ENCODE measurements at places on chromosomes 7 and 10.

DNA sequence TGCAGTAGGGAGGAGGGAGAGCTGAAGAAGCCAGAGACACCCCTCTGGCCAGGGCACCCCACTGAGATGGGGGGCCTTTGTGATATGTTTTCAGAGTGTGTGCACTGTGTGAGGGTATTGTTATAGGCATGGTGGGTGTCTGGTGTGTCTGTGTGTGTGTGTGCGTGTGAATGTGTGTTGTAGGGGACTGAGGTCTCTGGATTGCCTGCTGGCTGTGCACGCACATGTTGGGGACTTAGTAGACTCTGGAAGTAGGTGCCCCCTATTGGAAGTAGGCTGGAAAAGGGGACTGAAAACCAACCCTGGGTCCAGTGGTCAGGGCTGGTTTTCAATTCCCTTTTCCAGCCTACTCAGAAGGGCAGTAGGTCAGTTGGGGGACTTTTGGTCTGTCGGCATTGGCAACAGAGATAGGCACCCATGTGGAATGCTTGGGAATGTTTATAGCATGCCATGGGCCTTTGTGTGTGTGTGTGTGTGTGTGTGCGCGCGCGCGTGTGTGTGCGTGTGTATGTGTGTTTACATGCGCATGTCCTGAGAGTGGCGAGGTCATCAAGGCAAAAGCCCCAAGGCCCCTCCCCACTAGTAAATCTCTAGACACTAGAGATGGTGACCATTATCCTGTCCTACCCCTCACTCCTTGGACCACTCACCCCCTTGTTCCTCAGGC lies 78.8 kb downstream of the HIF1AN start:
- ATAC-seq = no peak

- ATAC-seq = no peak
Measured at GRCh38 chr7:69457595-69458504, 140.4 kb upstream of the AUTS2 start.

DNA sequence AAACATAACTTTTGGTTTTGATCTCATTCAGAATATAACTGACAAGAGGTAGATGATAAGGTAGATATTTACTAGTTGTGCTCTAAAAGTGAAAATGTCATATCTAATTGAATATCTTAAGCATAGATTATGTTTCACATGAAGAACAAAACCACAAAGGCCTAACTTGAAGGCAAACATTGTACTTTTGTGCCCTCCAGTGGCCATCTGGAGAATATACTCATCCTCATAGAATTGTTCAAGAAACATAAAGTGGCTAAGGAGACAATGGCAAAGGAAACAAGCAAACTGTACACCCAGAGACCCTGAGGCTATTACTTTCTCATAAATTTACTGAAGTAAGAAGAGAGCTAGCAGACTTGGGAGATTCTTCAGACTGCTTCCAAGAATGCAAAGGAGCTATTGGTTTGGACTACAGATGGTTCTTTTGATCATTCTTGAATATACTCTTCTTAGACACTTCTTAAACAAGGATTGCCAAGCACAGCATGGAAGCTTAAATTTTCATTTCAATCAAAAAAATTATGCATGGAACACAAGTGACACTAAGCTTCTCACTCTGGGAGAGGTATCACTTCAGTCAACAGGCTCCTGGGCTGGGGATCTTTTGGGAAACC lies 98.2 kb upstream of the DKK1 start:
- peak; percentile 89 for ATAC-seq

GRCh38 chr7:37419496-37419895 lies 29.2 kb downstream of the ELMO1 start:
- ATAC-seq = no peak

DNA sequence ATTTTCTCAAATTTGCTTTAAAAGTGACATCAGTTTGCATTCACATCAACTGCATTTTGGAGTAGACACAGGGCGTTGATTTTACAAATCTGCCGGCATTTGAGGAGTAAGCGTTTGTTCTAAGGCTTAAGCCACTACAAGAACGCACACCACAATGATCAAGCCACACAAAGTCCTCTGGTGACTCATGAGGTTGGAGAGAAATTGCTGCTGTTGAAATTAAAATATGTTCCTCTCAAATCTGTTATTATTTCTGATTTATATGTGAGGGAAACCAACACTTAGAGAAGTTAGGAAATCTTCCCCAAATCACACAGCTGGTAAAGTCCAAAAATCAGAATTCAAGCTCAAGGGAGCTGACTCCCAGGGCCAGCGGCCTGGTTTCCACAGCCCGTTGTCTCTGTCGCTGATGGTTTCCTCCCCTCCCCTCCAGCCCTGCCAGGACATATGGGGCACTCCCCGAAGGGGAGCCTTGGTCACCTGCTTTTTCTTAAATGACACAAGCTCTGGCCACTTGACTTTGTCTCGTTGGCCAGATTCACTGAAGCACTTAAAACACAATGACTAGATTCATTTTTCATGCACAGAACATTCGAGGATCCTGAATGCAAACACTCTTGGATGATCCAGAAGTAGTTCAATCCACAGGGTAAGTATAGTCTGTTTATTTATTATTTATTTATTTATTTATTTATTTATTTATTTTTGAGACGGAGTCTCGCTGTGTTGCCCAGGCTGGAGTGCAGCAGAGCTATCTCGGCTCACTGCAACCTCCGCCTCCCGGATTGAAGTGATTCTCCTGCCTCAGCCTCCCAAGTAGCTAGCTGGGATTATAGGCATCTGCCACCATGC lies 29.2 kb upstream of the KLF6 start:
- no peak for ATAC-seq

GRCh38 chr10:100977436-100977835 lies 8.1 kb downstream of the SEMA4G start:
- ATAC-seq = no peak

DNA sequence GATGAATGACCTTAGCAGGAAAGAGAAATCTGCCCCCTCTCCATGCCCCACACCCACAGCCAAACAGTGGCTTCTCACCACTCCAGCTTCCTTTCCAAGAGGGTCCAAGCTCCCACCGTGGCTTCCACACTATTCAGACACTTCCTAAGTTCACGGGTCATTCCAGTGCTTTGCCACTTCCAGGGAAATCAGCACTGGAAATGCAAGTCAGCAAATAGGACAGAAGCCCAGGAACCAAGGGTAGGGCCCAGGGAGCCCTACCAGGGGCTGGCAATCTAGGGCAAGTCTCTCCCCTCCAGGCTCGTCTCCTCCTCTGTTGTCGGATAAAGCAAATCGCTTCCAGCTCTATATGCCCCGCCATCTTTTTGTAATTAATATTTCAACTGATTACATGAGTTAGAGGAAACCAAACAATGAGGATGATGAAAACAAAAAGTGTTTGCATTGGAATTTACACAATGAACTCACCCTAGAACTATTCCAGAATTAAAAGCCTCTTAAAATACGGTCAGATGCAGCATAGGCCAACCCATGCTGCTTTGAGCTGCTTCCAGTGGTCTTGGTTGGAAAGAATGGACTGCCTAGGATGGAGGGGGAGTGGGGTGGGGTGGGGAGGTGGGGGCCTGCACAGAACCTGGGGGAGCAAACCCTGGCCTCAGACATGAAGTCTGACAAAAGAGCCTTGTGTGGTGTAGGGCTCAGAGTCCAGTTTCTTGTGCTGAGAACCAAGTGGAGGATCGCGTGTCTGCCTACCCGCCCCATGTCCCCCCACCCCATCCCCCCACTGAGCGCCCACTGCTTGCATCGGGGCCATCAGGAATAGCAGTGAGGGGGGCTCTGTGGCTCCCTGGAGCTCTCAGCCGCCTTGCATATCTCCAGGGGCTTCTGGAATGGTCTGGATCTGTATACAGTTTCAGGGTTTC lies 74.6 kb upstream of the CPXM2 start:
- ATAC-seq = no peak

DNA sequence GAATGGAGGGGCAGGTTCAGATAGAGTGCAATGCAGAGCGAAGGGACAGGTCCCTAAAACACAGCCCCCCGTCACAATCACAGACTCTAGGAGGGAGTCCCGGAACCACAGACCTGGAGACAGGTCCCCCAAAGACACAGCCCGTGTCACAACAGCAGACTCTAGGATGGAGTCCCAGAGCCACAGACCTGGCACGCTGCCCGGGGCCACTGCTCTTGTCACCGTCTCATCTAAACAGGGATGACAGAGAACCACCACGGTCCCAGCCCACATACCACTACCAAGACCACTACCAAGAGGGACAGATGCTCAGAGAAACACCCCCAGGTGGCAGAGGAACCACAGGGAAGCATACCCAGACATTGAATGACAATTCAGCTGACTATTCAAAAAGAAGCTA lies 183.9 kb downstream of the TCERG1L start:
- no peak for ATAC-seq

GRCh38 chr7:12979181-12979580 lies 291.7 kb downstream of the ARL4A start:
- ATAC-seq = no peak

GRCh38 chr7:19116121-19117090 lies 1.0 kb downstream of the TWIST1 start:
- no peak for ATAC-seq

- peak; percentile 96 for ATAC-seq
Measured at GRCh38 chr10:107814865-107815487, 650.5 kb upstream of the SORCS1 start.

DNA sequence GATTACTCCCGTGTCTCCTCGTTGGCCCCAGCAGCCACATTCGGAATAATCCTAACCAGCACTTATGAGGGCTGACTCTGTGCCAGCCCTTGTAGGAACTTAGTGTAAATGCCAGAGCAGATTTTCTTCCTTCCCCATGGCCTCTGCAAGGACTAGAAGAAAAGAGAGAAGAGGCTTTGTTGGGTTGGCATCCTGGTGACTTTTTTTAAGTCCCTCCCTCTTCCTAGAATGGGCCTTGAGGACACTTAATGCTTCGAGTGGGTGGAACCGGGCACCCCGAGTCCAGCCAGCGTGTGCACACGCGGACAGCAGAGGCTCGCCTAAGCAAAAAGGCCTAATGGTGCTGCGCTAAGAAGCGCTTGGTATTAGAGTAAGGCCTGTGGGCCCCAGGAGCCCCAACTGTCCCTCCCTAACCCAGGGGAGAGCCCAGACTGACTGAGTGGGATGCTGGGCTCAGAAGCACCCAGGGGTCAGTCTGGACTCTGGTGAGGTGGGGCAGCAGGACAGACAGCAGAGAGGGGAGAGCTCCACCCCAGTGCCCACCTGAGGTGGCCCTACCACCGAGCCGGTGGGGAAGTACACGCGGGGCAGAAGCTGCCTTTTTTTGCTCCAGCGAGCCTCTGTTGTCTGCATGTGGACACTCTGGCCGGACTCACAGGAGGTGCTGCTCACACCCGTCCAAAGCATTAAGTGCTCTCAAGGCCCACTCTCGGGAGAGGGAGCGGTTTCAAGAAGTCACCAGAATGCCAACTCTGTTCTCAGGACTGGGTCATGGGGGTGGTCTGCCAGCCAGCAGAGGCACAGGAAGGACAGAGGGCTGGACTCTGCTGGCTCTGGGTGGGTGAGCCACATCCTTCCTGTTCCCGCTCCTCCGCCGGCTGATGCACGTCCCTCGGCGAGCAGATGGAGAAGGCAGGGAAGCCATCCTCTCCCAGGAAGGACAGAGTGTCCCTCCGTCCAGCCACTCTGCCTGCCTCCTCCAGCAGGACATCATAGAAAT lies 12.5 kb downstream of the ITPRIP start:
- no peak for ATAC-seq

GRCh38 chr10:98388101-98388655 lies 26.8 kb downstream of the PYROXD2 start:
- no peak for ATAC-seq

DNA sequence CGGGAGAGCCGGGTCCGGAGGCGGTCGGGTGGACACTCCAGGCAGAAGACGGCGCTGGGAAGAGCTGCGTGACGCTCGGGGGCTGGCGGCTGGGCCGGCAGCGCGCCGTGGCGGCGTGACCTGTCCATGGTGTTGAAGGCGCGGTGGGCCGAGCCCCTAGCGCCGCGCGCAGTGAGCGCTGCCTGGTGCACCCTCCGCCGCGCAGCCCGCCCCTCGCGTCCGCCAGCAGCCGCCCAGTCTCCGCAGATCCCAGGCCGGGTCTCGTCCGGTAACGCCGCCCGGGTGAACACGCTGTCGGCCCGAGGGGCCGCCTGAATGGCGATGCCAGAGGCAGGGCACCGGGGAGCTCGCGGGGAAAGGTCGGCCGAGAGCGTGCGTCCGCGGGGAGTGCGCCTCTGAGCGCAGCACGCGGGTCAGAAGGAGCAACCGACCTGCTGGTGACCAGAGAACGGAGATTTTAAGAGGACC lies 657 bp upstream of the TMEM178B start:
- ATAC-seq = peak; percentile 78

All from SK-N-SH treated with all-trans-retinoic acid at 6 μM for 48 hours (cell line).